ENCODE measurements at places on chromosomes 7 and 10.

DNA sequence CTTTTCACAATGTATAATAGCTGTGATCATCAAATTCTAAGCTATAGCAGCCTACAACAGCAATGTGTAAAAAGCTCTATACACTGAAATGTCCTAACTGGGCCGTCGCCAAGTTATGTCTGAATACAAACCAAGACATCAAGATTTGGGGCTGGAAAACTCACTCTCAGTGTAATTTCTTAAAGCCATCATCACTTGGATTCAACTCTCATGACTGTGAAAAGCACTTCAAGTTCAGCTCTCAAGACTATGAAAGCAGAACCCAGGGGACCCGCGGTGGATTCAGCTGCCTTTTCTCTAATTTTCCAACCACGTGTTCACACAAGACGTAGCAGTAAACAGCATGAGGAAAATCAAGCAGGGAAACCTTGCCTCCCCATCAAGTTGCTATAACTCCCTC is 15.8 kb upstream of the ZNRF2 start:
- peak; percentile 77 for DNase-seq

DNA sequence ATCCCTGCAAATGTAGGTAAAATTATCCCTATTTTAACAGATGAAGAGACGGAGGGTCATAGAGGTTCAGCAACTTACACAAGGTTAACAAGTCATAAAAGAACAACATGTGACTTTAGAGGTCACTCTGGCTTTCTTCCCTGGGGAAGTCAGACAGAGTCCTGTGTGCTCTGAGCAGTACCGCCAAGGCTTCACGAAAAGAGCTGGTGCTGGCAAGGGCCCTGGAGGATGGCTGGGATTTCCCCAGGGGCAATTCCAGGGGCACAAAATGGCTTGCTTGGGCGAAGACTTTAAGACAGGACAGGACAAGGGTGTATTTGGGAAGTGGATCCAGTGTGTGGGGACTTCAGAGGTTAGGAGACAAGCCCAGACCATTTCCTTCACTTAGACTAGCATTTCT is 144.1 kb downstream of the PIP4K2A start:
- no peak for DNase-seq

- DNase-seq: peak; percentile 1
These were observed 25.4 kb downstream of the CYP2C9 start for GRCh38 chr10:94963901-94964300.

DNA sequence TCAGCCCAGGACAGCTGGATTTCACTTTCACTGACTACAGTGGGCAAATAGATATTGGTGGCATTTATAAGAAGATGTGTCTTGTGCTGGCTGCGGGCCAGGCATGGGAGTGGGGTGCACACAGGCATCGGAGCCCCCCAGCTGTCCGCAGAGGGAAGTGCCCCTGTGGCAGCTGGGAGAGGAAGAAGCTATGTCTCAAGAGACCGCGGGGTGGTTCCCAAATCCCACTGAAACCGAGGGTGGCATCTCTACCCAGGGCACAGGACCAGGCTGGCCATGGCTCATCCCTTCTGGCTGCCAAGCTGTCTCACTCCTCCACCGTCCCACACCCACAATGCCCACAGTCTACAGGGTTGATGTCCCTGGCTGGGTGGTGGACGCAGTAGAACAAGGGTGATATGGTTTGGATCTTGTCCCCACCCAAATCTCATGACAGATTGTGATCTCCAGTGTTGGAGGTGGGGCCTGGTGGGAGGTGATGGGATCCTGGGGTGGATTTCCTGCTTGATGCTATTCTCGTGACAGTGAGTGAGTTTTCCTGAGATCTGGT is 94.8 kb downstream of the TCERG1L start:
- DNase-seq: no peak

DNA sequence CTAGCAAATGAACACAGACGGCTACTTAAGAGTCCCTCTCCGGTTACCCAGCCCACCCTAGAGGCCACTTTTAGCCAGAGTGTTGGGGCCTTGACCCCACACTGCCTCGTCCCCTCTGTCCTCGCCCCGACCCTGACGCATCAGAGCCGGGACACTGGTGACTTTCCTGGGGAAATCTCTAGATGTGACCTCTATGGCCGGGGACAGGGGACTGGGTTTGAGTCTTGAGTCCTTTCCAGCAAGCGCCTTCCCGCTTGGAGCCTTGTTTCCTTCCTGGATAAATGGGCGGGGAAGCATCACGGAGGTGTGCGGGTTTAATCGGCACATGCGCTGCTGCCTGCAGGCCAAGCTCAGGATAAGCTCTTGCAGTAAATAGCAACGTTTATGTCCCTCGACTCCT is 40.7 kb downstream of the NPTX2 start:
- DNase-seq: no peak

GRCh38 chr10:131044379-131045111 is 267.0 kb downstream of the TCERG1L start:
- DNase-seq: no peak

- DNase-seq: no peak
These were observed 356.0 kb downstream of the TFEC start for GRCh38 chr7:115674467-115675024.

- no peak for DNase-seq
These were observed 13.1 kb downstream of the DNAJC1 start for GRCh38 chr10:21990449-21990848.

GRCh38 chr10:110893559-110894179 is 21.9 kb downstream of the PDCD4 start:
- DNase-seq: peak; percentile 7

GRCh38 chr7:137007001-137007694 is 138.7 kb downstream of the CHRM2 start:
- no peak for DNase-seq

DNA sequence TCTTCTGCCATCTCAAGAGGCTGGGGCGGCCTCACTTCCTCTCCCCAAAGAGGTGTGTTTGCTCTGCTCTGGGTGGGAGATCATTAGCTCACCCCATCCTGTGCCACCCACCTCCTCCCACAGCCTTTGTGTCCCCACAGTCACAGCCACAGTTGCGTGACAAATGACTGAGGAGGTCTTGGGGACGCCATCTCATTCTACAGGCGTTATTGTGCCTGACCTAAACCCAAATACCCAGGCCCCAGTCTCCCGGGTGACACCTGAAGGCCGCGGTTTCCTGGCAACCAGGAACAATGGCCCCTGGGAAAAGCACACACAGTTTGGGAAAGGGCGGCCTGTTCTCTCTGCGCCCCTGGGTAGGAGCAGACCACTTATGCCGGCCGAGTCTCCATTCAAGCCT is 51.6 kb downstream of the SLIT1 start:
- no peak for DNase-seq

GRCh38 chr10:15168786-15169554 is 477 bp upstream of the NMT2 start:
- peak; percentile 48 for DNase-seq

All from DMS79 treated with DMSO at 0.1 percent for 48 hours (cell line).